Smooth muscle cell of the brain vasculature (primary cell): ENCODE measurements at places on chromosomes 1 and 21.

DNA sequence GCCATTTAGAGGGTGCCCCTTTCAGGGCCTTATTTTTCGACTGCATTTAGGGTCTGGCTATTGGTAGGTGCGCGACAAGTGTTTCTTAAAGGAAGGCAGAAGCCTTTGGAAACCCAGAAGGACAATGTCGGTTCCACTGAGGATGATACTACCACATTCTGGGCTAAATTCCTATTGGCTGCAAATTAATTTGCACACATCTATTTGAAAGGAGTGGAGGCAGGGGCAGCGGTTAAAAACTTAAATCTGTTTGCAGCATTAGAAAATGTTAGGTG, 1.1 kb downstream of the PATJ start:
- no peak for DNase-seq

- no peak for DNase-seq
These were observed 118.8 kb upstream of the IVNS1ABP start for GRCh38 chr1:185435696-185436379.

GRCh38 chr1:159200769-159201168, 3.9 kb upstream of the ACKR1 start:
- no peak for DNase-seq

DNA sequence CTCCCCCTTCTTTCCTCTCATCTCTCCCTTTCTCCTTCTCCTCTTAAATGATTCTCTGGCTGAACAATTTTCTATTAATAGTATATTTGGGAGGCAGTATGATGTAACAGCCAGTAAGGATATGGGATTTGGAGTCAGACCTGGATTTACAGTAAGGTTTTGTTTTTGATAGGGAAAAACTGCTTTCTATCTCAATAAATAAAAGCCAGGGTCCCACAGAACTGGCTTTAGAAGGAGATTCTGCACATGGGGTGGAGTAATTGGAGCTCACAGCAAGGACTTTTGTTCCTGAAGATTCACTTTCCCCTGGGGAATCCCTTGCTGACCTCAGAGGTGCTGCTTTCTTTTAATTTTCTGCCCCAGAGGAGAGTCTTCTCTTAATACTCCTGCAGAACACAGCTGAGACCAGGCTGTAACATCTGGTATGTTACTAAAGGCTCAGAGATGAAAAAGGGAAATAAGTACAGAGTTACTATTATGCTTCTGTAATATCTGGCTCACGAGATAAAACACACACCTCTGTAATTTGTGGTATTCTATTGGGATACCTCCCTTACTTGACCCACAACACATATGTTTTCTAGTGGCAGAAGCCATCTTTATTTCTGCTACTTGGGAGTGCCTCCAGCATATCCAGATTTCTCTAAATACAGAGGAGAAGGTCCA, 13.4 kb downstream of the EPB41 start:
- DNase-seq, result no peak

DNA sequence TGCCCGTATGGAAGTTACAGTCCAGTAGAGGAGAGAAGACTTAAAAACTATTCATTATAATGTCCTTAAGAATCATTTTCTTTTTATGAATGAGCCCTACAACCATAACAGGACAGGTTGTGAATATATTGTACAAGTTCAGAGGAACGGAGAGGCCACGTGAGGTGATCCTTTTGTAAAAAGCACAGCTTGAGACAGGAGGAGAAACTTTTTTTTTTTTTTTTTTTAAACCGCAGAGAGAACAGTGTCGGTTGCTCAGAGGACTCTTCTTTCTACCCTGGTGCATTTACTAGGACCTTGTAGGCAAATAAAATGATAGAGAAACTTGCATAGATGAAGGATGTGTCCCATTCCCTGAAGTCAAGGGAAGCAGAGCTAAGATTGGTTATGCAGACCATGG, 32.1 kb downstream of the DYRK1A start:
- DNase-seq, result no peak

GRCh38 chr1:32891630-32892029, 5.3 kb downstream of the HPCA start:
- no peak for DNase-seq

DNA sequence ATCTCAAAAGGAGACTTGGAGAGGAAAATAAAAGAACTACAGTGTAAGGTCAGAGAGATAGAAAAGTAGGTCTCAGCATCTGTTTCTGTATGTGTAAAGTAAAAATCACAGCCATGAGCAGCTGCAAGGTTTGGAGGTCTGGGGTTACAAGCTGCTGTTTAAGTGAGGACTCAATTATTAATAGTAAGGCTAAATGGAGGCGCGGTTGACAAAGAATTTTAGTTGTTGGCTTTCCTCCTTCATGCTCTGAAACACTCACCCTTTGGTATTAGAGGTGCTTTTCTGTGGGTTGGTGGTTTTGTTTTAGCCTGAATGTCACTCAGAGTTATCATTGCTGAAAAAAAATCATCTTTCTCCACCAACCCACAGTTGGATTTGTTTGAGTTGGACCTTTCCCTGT, 59.8 kb upstream of the HAO2 start:
- DNase-seq, result no peak

GRCh38 chr21:35649186-35649585, 411.1 kb downstream of the SETD4 start:
- DNase-seq, result no peak

DNA sequence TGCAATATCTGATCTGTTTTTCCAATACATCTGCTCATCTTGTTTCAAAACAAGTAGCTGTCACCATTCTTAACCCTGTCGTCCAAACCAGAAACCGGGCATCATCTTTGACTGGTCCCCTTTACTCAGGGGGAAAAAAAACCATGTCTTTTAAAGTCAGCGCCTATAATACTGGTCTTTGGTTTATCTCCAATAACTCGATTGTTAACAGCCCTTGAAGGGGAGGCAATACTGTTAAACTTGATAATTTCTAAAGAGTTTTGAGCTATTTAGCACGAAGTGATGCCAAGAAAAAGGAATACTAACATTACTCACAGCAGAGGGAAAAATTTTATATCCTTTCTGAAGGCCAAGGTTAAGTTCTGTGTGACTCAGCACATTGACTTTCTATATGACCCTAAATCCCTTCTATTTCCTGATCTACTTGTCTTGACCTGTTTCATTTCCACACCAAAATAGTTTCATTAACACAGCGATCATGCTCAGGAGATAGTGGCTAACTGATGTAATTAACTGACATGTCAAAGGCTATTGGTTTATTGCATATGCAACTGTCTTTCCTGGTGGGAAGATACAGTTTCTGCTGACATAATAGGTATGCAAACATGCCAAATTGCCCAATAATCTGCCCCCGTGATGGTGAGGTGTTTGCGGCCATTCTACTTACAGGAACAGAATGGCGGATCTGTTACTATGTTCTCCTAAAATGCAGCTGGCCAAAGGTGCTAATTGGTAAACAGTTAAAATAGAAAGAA, 59.1 kb downstream of the NFIA start:
- DNase-seq, result no peak

GRCh38 chr21:35502821-35503220, 453.7 kb upstream of the RUNX1 start:
- no peak for DNase-seq

- DNase-seq, result no peak
These were observed 9.8 kb downstream of the IGSF5 start for GRCh38 chr21:39754811-39755210.

- DNase-seq, result no peak
These were observed 4.7 kb downstream of the OLFML2B start for GRCh38 chr1:162019006-162019405.

DNA sequence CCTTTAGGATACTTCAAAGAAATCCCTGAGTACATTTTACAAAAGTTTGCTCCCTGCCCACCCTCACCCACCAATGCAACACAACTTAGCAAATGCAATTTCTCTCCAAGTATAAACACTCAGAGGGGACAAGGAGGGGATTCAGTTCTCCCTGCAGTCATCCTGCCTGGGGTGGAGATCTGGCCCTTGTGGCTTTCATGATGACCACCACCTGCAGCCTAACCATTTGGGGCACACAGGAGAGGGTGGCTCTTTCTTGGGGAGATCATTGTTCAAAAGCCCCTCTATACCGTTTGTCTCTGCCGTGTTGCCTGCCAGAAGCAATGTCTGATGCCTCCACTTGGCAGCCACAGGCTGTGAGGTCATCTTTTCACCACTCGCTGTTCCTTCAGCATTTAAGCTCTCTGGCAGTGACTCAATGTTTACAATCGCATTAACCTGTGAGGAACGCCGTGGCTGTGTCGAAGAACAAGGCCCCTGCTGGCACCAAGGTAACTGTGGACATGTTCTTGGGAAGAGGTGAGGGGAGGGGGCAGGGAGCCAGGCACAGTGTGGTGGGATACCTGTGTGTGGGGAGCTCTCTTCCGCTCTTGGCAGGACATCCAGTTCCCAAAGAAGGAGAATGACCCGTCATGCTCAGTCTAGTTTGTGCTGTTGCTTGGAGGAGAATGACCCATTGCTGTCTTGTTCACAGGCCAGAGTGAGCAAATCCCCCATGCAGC, 103.9 kb upstream of the DUSP10 start:
- DNase-seq, result no peak

DNA sequence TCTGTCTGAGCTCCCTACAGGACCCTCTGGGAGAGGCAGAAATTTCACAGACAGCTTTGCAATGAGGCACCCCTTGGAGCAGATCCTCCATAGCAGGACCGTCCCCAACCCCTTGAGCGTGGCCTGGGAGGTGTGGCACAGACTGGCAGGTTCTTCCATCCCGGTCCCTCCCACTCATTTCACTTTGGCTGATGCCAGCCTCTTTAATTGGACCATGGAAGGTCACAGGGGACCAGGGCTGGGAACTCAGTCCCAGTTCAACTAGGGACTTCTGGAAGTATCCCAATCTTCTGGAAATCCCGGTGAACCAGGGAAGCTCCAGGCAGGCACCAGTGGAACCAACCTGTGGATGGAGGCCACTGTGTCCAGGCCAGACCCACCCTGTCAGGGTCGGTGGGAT, 83.7 kb downstream of the SPSB1 start:
- DNase-seq, result no peak

DNA sequence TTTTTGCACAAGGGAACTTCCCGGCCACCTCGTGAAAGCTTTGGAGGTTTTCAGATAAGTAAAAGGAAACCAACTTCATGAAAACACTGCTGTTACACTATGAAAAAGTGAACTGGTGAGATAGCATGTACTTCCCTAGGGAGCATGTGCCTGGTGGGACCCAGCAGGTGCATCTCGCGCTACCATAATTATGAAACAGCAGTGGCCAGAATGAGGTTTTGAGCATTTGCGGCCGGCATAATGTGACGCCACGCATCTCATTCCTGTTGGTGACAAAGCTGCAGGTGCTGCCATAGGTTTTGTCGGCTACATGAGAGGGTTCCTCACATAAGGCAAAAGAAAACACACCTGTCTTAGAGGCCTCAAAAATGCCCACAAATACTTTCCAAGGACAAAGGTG, 1.7 kb downstream of the KRTAP10-3 start:
- no peak for DNase-seq

DNA sequence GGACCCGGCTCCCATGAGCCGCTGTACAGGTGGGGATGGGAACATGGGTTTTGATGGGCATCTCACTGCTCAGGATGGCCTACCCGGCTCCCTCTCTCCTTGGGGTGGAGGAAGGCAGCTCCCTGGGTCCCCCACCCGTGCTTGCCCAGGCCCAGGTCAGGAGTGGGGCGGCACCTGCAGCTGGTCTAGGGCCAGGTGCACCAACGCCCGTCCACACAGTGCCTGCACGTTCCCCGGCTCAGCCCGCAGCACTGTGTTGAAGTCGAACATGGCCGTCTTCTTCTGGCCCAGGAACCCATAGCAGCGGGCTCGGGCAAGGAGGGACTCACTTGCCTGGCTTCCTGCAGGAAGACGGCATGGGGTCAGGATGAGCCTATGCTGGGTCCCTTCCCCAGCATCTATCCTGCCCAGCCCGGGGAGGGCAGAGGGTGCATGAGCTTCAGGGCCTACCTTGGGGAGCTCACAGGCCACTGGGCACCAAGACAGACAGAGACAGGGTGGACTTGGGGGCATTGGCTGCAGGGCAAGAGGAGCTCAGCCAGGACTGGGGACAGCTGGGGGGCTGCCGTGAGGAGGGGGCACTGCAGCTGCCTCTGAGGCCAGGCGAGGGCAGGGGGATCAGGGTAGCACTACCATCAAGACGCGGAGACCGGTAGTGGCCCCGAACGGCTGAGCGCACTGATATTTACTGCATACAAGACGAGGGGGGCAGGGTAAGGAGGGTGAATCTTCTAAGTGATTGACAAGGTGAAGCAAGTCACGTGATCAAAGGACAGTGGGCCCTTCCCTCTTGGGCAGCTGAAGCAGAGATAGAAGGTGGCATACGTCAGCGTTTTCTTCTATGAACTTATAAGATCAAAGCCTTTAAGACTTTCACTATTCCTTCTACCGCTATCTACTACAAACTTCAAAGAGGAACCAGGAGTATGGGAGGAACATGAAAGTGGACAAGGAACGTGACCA, 17.8 kb downstream of the TTC34 start:
- DNase-seq, result no peak

GRCh38 chr1:36159614-36160387, 3.8 kb downstream of the MAP7D1 start:
- DNase-seq, result no peak

GRCh38 chr1:46370214-46370633, 23.9 kb upstream of the FAAH start:
- DNase-seq, result no peak

DNA sequence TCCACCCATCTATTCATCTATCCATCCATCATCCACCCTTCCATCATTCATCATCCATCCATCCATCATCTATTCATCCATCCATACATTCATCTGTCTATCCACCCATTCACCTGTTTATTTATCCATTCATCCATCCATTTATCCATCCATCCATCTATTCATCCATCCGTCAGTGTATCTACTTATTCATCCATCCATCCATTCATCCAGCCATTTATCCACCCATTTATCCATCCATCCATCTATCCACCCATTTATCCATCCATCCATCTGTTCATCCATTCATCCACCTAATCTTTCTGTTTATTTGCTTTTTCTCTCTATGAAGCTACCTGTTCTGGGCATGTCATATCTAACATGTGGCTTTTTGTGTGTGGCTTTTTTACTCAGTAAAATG, 115.4 kb downstream of the CRYAA start:
- DNase-seq, result no peak

- no peak for DNase-seq
These were observed 297.8 kb downstream of the BRINP3 start for GRCh38 chr1:190179817-190180216.

DNA sequence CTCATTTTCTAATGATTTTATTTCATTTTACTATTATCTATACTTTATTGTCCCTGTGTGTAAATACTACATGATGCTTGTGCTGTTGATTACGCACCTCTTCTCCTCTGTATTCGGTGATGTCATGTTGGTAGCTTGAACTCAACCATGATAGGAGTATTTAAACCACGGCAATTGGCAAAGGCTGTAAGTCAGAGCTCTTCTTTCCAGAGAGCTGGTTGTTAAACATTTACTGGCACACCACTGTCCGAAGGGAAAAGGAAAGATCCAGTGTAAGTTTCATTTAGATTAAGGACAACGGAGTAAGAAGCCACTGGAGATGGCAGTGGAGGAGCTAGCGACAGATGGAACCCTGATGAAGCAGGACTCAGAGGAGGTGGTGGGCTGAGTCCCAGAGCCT, 93.4 kb upstream of the KCNE2 start:
- DNase-seq, result no peak

- no peak for DNase-seq
These were observed 54.6 kb upstream of the BMP8A start for GRCh38 chr1:39436842-39437241.

GRCh38 chr1:223794136-223794880, 51.4 kb downstream of the TP53BP2 start:
- no peak for DNase-seq
